ENCODE measurements at places on chromosomes 12 and 14.
A peak's percentile ranks its signal among the peaks of the same experiment; 100 is the strongest.

- no peak for DNase-seq
Measured at GRCh38 chr12:118682656-118683055, 298.7 kb upstream of the SRRM4 start.

- DNase-seq: no peak
Measured at GRCh38 chr12:223841-224240, 9.9 kb upstream of the SLC6A12 start.

- DNase-seq: peak; percentile 69
Measured at GRCh38 chr12:118371321-118372282, 1.1 kb downstream of the TAOK3 start.

GRCh38 chr12:57154804-57155434, 7.5 kb upstream of the LRP1-AS start:
- no peak for DNase-seq

GRCh38 chr12:123522164-123522563, 11.4 kb downstream of the RILPL1 start:
- DNase-seq: no peak

DNA sequence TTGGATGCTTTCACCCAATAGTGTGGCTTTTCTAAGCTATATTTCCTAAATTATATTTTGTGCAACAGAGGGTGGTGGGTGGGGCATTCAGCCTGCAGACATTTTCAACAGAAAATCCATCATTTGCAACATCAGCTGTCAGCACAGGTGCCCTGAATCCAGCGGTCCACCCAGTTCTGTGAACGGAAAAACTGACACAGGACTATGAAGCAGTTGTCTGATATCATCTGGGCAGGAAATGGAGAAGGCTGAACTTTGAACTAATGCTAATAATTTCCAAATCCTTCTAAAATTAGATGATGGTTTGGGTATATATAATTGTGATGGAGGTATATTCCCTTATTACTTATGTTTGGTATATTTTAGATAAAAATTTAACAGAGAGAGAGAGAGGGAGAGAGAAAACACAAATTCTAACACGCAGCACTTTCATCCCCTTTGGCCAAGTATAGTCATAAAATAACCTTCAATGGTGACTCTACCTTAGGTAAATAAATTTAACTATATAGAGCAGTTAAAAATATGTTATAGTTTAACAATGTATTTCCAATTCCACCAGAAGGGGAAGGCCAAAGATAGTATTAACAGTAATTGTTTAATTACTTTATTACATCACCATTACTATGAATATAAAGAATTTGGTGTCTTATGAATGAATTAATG, 58.3 kb upstream of the PTPRB start:
- DNase-seq: no peak

DNA sequence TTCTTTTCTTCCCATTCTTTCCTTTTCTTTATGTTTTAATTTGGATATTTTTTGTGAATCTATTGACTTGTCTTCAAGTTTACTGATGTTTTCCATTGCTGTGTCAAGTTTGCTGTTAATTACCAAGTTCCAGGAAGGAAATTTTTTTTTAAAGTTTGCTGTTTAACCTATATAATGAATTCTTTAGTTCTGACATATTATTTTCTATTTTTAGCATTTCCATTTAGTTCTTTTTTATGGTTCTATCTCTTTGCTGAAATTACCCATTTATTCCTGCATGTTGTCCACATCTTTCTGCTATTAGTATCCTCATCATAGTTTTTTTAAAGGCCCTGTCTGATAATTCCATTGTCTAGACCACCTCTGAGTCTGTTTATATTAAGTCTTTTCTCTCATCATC, 27.8 kb downstream of the KLHDC1 start:
- no peak for DNase-seq

DNA sequence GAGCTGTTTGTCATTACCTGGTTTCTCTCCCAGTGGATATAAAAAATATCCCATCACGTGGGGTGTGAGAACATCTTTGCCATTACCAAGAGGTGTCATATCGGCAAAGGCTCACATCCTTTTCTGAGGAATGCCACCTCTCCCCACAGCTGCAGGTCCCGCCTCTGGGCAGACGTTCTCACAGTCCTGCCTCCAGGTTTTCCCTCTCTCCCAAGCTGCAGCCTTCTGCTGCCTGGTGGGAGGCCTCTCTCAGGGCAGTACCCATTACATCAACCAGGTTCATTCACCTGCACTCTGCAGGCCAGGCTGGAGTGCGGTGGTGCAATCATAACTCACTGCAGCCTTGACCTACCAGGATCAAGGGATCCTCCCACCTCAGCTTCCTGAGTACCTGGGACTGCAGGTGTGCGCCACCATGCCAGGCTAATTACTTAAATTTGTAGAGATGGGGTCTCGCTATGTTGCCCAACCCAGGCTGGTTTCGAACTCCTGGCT, 15.0 kb upstream of the TMEM119 start:
- DNase-seq: no peak

- no peak for DNase-seq
Measured at GRCh38 chr12:93582351-93582750, 9.9 kb downstream of the SOCS2 start.

- no peak for DNase-seq
Measured at GRCh38 chr12:55908726-55909512, 18.8 kb downstream of the PYM1 start.

- no peak for DNase-seq
Measured at GRCh38 chr12:46524778-46525177, 152.2 kb upstream of the SLC38A2 start.

- no peak for DNase-seq
Measured at GRCh38 chr14:98877065-98877464, 394.9 kb downstream of the BCL11B start.
